Fibroblast of villous mesenchyme (primary cell): ENCODE measurements at places on chromosomes 11 and 22.
A peak's percentile ranks its signal among the peaks of the same experiment; 100 is the strongest.

DNA sequence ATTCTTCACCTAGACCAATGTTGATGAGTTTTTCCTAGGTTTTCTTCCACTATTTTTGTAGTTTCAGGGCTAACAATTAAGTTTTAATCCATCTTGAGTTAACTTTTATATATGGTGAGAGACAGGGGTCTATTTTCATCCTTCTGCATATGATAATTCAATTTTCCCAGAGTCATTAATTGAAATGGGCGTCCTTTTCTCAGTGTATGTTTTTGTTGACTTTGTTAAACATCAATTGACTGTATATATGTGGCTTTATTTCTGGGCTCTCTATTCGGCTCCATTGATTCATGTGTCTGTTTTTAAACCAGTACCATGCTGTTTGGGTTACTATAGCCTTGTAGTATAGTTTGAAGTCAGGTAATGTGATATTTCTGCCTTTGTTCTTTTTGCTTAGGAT lies 282.1 kb downstream of the INSC start:
- DNase-seq = no peak

DNA sequence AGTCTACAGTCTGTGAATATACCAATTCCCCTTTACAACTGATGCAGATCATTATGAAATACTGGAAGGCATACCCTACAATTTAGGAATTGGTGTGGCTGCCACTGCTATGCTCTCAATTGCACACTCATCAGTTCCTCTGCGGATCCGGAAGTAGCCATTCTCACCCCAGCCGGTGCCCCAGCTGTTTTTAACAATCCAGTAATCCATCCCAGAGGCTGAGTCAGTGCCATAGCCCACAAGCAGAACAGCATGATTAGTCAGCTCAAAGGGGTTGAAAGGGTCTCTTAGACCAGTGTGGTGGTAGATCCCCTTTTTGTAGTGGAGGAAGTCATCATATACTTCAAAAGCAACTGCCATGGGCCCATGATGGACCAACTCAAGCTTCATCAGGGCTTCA lies 43.6 kb downstream of the CTSC start:
- DNase-seq = peak; percentile 63

DNA sequence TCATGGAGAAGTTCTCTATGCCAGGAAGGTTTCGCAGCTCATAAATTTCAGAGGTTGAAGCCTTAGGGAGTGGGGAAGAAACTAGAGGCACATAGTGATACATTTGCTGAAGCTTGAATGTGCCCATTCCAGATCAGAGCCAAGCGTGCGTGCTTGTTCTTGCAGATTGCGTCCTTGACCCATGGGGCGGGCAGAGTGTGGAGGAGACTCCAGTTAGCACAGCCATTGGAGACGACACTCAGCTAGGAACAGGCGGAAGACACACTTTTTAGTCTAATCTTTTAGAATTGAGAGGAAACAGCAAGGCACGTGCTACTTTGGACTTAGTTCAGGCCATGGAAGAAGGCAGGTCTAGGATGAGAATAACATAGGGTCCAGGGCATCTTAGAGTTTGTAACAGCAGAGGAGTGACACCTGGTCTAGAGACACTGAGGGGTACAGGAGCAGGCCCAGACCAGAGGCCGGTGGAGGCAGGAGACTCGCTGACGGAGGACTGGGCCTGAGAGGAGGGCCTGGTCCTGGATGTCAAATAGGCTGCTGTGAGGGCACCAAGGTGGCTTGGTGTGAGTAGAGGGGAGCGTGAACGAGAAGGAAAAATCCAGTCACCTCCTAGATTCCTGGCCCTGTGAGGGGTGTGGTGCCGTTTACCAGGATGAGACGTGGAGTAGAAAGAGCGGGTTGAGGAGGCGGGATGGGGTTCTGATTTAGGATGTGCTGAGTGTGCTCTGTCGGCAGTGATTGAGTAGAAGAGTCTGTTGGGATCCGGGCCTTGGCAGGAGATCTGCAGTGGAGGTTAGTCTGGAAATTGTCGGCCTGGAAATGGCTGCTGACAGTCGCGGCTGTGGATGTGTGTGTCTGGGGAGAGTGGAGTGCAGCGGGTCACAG lies 154.7 kb downstream of the TBC1D22A start:
- no peak for DNase-seq

DNA sequence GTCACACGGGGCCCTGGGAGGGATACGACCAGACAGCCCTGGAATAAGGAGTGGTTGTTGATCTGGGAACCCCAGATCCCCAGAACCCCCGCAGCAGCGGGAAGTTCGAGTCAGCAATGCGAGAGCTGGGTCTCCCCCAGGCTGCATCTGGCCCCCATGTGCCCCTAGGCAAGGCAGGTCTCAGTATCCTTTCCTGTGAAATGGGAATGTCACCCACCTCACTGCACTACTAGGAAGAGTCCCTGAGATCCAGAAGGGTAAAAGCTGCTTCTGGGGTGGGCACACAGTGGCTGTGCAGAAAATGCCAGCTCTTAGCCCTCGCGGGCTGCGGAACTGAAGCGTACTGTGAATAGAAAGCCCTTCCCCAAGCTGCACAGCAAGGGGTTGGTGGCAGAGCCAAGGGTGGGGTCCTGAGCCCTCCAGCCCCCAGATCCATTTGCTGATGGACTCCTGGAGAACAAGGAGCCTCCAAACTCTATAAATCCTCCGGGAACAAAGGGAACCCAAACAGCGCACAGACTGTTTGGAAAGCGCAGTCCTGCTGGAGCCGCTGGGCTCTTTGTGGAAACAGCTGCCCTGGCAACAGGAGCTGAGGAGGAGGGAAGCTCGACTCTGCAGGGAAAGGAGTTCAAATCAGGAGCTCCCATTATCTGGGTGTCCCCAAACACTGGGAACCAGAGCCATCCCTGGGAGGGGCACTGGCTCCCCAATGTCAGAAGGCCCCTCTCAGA lies 68.2 kb upstream of the SHISAL1 start:
- DNase-seq = no peak

DNA sequence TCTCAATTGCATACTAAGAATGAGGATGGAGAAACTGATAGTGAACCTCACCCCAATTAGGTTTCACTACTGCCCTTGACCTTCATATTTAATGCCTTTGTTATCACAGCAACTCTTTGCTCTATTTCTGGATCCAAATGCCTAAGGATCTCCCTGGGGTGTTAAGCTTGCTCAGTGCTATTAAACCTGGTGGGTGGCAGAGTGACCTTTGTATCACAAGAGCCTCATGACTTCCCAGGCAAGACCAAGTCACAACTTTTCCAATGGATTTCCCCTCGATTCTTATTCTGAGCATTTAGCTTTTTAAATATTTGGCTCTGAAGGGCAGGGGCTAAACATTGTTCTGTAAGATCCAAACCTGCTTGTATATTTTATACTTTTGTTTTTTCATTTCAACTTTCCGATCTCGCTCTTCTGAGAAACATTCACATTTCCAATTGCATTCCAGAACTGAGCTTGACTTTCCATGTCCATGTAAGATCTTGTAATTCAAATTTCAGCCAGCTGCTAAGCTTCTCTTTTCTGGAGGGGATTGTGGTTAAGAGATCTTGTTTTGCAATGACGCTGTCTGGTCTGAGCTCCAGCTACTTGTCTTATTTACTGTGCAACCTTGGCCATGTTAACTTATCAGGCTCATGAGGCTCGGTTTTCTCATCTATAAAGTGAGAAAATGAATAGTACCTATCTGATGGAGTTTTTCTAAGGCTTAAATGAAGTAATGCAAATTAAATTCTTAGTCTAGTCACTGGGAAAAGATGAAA lies 6.4 kb upstream of the EHF start:
- peak; percentile 84 for DNase-seq

GRCh38 chr11:95379479-95379878 lies 148.5 kb upstream of the SESN3 start:
- no peak for DNase-seq

DNA sequence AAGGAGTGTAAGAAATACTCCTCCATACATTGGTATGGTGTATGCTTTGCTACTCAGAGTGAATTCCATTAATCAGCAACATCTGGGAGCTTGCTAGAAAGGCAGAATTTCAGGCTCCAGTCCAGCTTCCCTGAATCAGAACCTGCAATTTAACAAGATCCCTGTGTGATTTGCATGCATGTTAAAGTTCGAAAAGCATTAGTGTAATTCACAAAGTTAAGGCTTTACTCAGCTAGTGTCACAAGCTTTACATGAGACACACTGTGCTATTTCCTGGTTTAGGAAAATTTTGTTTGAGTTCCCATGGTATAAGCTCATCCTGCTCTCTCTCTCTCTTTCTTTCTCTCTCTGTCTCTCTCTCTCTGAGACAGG lies 37.0 kb upstream of the HEPHL1 start:
- DNase-seq = peak; percentile 6

DNA sequence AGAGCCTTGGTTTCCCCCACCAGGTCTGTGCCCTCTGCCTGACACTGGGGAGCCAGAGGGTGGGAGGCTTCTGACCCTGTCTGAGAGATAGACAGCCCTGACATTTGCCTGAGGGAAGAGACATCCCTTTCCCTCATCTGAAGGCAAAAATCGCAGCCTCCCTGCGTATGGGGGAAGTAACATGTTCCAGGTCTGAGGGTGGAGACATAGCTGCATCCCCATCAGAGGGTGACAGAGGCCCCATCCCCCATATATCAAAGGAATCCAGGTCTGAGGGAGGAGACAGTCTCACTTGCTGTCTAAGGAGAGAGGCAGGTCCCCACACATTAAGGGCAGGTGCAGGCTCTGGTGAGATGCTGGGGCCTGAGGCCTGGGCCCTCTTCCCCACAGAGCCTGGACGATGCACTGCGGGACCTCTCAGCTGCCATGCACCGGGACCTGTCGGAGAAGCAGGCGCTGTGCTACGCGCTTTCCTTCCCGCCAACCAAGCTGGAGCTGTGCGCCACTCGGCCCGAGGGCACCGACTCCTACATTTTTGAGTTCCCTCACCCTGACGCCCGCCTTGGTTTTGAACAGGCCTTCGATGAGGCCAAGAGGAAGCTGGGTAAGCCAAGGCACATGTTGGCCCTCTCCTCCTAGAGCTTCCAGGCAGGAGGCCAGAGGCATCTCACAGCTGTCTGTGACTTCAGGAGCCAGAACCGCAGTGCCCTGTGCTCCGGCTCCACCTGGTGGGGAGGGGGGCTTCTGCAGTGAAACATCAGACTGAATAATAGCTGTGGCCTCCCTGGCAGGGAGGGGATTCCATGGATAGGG lies 16.1 kb upstream of the RELT start:
- DNase-seq = peak; percentile 22

- no peak for DNase-seq
These were observed 48.7 kb downstream of the CABIN1 start for GRCh38 chr22:24059793-24060192.

- DNase-seq = no peak
These were observed 1486.7 kb downstream of the BRD1 start for GRCh38 chr22:48340727-48341709.

DNA sequence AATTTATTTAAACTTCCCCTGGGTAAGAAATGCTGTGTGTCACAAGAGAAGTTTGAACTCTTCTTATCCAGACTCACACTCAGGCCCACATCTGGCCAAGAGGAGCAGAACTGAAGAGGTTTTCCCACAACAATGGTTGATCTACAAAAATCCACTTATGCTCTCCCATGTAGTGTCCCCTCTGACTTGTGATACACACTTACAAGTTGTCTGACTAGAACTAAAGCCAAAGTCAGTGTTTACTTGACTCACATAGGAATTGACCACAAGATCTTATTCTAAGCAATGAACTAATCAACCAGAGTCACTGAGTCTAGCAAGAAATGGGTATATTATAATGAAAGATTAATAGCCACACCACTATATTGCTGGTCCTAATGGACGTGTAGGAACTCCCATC lies 133.0 kb downstream of the ATG16L2 start:
- DNase-seq = no peak

DNA sequence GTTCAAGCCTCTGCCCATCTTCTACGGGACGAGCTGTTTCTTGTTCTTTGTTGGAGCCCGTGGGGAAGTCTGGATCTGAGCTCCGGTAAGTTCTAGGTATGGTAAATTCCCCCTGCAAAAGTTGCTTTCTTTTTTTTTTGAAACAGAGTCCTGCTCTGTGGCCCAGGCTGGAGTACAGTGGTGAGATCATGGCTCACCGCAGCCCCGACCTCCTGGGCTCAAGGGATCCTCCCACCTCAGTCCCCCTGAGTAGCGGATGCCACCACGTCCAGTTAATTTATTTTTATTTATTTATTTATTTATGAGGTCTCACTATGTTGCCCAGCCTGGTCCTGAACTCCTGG lies 35.5 kb upstream of the MOB2 start:
- no peak for DNase-seq

- no peak for DNase-seq
These were observed 54.7 kb upstream of the CSNK2A3 start for GRCh38 chr11:11407763-11408084.

DNA sequence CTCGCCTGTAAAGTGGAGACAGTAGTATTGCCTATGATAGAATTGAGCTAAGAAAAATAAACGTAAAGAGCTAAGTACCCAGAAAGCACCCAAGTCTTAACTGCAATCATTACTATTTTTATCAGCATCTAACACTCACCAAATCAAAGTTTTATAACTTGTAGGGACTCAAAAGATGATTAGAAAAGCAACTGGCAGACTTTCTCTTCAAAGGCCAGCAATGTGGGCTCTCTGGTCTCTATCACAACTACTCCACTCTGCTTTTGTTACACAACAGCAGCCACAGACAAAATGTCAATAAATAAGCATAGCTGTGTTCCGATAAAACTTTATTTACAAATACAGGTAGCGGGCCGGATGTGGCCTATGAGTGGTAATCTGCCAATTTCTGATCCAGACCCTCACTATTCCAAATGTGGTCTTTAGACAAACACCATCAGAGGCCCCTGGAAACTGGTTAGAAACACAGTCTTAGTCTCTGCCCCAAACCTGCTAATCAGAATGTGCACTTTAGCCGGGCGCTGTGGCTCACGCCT lies 8.2 kb downstream of the TPST2 start:
- no peak for DNase-seq

GRCh38 chr11:89433278-89433677 lies 57.9 kb downstream of the NOX4 start:
- DNase-seq = no peak

GRCh38 chr11:57338142-57338541 lies at the start of gene P2RX3:
Gene P2RX3, plus strand, starts transcription at chr11:57338352. Its CDS starts 199 bp downstream, at chr11:57338551.
- DNase-seq = no peak
